Fibroblast of skin of left biceps (primary cell): ENCODE measurements at places on chromosomes 5 and 9.
A peak's percentile ranks its signal among the peaks of the same experiment; 100 is the strongest.

DNA sequence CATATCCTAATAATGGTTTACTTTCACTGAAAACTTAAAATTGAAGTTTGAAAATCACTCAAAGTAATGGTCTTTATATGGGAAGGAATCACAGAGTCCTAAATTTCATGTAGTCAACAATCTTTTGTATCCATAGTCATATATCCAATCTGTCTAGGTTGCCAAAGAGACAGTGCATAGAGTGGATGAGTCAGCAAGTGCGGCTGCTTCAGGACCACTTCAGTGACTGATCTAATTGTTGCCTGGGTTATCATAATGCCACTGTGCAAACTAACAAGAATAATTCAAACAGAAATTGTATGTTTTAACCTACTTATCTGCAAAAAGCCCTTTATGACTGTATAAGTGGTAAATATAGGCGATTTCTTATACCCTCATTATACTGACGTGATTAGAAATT is 211.3 kb upstream of the PRR16 start:
- DNase-seq, result no peak

DNA sequence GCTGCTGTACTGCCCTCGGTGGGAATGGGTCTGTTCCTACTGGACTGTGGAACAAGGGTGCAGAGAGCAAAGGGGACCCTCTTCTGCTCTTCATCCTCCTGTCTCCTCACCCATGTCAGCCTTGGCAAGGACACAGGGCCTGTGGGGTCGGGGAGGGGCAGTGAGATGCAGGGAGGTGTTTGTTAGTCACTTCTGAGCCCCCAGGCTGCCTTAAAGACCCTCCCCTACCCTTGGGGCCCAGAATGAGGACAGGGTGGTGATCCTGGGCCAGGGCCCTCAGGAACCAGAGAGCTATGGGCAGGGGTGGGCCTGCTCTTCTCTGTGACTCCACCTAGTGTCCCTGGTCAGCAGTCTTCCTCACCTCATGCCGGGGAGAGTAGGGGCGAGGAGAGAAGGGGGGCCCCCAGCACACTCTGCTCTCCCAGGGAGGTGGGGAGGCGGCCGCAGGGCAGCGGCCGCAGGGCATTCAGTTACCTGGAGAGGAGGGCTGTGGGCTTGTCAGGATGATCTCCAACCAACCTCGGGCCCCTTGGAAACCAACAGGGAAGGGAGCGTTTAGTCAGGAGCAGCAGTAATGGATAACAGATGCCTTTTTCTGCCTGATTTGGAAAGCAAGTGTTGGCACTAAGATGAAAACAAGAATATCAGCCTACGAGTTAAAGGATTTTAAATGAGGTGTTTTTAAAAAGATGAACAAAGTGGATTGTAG is 62.0 kb upstream of the GARNL3 start:
- no peak for DNase-seq

DNA sequence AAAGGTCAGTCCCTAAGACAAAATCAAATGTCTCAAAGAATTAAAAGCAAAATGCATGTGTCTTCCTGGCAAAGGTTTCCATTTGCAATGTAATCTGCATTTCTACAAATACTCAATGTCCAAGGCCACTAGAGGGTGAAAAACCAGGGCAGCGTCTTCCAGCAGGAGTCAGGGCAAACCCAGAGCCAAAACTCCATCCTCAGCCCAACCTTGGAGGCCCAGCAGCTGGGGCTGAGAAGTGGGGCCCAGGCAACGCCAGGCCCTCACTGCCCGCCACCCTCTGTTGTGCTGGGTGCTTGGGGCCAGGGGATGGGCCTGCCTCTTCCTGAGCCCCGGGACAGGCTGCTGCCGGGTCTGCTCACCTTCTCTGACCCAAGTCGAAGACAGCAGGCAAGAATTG is 200.1 kb downstream of the PAX5 start:
- DNase-seq, result no peak

DNA sequence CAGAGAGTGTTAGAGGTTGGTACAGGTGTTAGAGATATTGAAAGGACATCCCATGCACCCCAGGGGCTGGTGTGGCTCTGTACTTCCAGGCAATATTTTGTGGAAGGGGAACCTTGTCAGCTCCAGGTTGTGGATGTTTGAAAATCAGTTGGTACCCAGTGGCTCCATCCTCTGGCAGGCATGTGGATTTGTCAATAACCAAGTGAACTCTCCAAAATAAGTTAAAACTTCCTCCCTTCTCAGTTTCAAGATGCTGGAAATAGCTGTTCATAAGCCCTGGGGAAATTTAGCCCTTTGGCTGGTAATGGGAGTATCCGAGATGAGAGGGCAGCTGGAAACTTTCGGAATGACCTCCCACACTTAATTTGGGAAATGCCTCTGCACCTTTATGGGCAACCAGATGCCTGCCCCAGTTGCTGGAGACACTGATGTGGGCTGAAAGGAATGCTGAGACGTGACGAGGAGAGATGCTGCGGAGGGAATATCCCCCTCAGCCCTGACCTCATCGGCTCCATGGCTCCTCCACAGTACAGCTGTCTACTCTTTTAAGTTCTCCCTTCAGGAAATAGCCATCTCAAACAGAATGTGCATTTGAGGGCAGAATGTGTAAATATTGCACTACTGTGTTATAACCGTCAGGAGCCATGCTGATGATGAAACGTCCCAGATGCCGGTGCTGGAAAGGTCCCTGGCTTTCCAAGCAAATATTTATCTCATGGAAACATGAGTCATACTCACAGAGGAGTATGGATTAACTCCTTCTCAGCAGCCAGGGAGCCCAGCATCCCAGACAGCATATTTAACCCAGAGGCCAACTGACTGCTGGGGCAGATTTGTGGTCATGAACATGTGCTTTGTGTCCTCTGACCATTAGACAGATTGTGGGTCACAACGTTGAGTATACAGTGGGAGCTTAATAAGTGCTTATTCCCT is 29.5 kb downstream of the TGFBI start:
- peak; percentile 96 for DNase-seq

- no peak for DNase-seq
Measured at GRCh38 chr9:89527084-89527483, 29.2 kb upstream of the SEMA4D start.

DNA sequence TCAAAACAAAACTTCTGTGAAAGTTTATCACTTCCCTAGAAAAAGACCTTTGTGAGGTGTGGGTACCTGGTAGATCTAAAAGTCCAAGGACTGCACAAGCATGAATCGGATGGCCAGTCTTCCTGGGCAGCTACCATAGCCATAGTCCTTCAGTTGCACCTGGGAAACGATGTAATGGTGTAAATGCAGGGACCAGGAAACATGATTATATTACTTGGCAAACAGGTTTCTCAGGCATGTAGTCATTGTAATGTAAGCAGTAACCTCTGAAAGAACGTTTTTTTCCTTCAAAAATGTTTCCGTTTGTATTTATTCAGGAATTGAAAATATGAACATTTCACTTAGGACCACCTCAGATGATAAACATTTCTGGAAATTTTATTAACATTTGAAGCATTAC is 433.4 kb downstream of the DTWD2 start:
- no peak for DNase-seq

- no peak for DNase-seq
Measured at GRCh38 chr5:3489239-3489843, 106.3 kb upstream of the IRX1 start.

GRCh38 chr5:179534431-179534830 is 15.9 kb upstream of the RUFY1 start:
- no peak for DNase-seq

DNA sequence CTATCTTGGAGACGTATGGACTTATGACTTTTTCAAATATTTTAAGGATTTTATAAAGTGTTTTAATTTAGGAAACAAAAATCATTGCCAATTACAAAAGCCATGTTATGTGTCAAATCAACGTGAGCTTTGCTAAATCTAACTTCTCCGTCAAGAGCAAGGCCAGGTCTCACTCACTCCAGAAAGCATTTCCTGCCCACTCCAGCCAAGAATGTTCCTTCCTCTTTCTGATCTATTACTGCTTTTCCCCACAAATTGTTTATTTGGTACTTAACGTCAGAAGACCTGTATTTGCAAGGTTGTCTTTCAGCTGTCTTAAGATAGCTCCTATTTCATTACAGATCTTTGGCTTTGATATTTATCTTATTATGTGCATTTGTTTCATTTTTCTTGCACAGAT is 193.5 kb upstream of the HAPLN1 start:
- no peak for DNase-seq

GRCh38 chr5:157915638-157916037 is 56.7 kb upstream of the CLINT1 start:
- no peak for DNase-seq

GRCh38 chr5:91898898-91899297 is 515.8 kb upstream of the ARRDC3 start:
- no peak for DNase-seq

- no peak for DNase-seq
Measured at GRCh38 chr5:178318893-178319292, 86.3 kb upstream of the PHYKPL start.

DNA sequence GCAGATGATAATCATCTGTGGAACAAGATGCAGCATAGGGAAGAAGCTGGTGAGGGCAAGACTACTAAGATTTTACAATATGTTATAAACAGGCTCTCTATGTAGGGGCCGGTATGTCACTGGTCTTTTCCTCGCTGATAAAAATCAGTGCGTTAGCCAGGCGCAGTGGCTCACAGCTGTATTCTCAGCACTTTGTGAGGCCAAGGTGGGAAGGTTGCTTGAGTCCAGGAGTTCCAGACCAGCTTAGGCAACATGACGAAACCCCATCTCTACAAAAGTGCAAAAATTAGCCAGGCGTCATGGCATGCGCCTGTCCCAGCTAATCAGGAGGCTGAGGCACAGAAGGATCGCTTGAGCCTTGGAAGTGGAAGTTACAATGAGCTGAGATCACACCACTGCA is 135.9 kb downstream of the TUSC1 start:
- no peak for DNase-seq

GRCh38 chr9:89077519-89077918 is 86.3 kb downstream of the S1PR3 start:
- no peak for DNase-seq

DNA sequence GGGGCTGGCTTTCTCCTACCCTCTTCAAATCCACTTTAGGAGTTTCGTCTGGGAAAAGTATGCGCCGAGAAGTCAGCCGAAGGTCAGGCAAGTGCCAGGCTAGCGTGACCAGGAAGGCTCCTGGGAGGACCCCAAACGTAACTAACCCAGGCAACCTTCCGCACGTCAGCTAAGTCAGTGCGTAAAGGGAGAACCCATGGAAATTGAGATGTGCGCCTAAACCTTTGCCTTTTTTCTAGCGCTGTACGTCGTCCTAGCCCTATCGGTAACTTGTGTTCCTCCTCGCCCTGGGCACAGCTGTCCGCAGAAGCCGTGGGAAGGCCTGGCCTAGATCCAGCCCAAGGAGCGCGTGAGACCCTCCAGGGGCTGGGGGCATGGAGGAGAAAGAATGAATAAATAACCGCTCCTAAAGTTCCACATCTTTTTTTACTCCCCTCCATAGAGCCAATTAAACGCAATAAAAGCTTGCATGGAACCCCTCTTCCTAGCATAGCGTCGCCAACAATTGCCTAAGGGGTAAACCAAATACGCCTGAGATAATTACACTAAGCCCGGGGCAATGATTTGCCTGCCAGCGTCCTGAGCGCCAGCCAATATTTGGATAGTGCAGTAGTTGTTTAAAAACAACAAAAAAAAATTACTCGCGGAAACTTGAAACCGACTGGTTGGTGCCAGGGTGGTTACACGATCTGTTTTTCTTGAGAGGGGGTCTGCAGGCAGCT is 4.0 kb upstream of the FOXB2 start:
- no peak for DNase-seq

GRCh38 chr5:20305463-20305862 is 317.5 kb upstream of the CDH18 start:
- DNase-seq, result no peak

- no peak for DNase-seq
Measured at GRCh38 chr9:15469406-15469805, 41.4 kb downstream of the PSIP1 start.

- no peak for DNase-seq
Measured at GRCh38 chr9:133147412-133148198, 16.1 kb downstream of the GBGT1 start.

GRCh38 chr9:36603006-36603405 is 30.3 kb downstream of the MELK start:
- no peak for DNase-seq

GRCh38 chr5:144318460-144318859 is 147.8 kb downstream of the KCTD16 start:
- DNase-seq, result no peak

DNA sequence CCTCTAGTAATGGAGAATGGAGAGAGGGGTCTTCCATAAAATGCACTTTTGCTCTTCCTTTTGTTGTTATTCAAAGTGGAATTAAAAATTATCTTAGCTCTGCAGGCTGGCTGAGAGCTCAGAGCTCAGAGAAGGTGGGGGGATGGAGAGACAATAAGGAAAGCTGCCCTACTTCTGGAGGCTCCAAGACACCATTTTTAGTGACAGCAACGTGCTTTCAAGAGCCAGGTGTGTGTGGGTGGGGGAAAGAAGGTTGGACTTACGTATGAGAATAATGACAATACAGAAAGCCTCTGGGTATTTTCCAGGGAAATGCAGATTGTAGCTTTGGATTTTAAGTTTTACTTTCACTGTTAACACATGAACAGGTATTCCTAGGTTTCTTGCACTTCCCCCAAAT is 173.9 kb downstream of the TRPM3 start:
- DNase-seq, result no peak

DNA sequence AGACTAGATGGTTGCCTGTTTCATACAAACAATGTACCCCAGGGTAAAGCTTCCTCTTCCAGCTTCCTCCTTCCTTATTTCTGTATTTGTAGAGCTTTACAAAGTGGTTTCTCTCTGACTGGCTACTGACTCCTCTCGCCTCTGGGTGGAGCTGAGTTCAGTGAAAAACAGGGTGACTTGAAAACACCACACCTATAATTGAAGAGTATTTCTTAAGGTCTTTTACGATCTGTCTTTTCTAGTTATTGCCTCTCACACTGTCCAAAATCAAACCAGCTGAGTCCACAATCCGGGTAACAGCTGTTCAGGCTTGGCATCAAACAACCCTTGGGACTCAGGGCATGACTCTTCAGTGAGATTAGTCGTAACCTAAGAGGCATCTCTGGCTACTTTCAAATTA is 200.4 kb downstream of the ARRDC3 start:
- no peak for DNase-seq

DNA sequence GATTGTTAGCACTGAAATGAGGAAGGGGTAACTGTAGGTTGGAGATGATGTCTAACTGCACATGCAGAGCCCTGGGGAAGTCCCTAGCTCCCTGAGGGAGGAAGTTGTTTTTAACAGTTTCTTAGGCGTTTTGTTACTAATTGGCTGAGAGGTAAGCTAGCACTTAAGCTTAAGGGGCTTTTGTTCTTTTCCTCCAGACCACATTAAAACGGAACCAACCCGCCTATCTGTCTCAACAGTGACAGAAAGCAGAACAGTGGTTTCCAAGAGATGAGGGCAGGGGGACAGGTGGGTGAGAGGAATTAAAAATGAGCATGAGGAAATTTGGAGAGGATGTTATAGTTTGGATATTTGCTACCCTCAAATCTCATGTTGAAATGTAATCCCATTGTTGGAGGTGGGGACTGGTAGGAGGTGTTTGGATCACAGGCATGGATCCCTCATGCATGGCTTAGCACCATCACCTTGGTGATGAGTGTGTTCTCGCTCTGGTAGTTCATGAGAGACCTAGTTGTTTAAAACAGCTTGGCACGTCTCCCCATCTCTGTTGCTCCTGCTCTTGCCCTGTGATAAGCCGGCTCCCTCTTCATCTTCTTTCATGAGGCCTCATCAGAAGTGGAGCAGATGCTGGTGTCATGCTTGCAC is 38.9 kb downstream of the LYRM7 start:
- DNase-seq, result no peak

- no peak for DNase-seq
Measured at GRCh38 chr5:147234239-147234824, 494 bp upstream of the STK32A start.
